Fibroblast of skin of back (primary cell): ENCODE measurements at places on chromosomes 11 and 22.
A peak's percentile ranks its signal among the peaks of the same experiment; 100 is the strongest.

GRCh38 chr11:859394-860131 is 16.9 kb downstream of the TSPAN4 start:
- peak; percentile 69 for DNase-seq

DNA sequence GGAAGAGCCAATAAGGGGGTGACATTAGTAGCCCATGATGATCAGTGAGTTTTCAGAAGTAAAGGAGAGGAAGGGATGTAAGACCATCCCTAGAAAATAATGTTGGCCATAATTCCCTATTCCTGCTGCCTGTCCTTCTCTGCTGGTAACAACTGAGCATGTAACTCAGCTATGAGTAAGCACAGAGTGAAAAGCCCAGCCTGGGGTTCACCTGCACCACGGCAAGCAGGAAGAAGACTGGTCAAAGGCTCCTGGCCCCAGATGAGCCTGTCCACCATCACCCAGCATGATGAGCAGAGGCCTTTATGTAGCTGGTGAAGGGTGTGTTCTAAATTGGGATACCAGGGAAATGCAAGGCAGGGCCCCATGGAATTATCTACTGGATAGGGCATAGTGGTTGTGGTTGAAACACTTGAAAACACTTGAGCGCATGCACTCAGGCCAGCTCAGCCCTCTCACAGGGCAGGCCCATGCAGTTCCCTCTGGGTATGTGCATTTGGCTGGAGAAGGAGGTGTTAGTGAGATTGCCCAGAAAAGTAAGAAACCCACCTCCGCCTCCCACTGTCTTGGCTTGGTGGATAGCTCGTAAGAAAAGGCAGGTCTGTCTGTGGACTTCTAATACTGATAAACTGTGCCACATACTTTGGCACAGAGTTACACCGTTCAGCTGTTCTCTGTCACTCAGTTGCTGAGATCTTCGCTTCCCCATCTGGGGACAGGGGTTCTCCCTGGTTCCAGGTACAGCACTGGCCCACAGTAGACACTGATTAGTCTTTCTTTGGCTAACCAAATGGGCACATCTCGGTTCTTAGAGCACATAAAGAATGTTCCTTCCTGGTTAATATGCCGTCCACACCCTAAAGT is 86.8 kb downstream of the AMOTL1 start:
- no peak for DNase-seq

DNA sequence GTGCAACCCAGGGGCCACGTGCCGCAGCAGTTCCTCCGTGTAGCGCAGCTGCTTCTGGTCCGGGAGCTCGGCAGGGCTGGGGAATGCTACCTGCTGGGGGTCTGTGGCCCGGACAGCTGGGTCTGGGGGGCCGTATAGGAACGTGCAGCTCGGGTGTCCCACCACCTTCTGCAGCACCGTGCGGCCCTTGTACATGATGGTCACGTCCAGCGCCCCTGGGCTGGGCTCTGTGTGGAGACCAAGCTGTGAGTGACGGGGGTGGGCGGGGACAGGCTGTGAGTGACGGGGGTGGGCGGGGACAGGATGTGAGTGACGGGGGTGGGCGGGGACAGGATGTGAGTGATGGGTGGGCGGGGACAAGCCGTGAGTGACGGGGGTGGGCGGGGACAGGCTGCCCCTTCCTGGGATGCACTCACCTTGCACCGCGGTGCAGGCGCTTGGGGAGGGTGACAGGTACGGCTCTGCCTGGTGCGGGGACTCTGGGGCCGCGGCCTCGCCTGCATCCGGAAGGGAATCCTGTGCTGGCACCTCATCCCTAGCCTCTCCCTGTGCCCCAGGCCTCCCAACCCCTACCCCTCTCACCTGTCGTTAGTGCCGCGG is 2.3 kb downstream of the IRF7 start:
- peak; percentile 30 for DNase-seq

DNA sequence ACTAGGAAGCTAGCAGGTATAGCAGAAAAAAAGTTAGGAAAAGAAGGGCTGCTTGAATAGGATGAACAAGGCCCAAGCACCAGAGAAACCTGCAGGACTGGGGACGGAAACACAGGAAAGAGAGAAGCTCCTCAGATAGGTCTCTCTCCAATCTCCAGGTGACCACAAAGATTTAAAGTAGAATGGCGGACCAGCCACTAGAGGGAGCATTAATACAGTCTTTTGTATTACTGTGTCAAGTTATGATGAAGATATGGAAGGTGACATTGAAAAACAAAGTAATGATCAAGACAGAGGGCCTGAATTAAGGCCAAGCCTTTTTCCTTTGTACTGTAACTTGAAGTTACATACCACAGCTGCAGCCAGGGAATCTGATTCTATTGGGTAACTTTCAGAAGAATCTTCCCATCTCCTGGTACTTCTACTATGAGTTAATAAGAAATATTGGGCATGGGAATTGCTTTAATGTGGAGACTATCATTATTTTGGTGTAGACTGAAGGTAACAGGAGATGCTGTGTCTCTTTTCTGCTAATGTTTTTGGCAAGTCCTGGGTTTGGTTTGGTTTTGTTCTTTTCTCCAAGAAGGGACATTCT is 33.8 kb downstream of the OR2AG2 start:
- peak; percentile 36 for DNase-seq
